Dorsolateral prefrontal cortex (tissue), 122 donors: ENCODE measurements at places on chromosomes 2 and 18.

- DNase-seq: no peak
Observed at GRCh38 chr2:186588940-186589611, 780 bp upstream of the ITGAV start.

DNA sequence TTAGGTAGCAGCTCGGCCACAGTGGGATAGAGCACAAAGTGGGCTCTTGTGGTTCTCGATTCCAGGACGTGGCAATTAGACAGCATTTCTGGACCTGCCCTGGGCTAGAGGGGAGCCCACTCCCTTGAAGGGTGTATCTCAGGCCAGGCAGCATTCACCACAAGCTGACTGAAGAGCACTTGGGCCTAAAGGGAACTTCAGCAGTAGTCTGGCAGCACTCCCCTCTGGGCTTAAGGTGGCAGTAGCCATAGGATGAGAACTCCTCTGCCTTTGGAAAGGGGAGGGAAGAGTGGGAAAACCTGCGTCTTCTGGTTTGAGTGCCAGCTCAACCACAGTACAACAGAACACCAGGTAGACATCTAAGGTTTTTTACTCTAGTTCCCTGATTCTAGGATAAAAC is 28.1 kb upstream of the EML6 start:
- no peak for DNase-seq

GRCh38 chr2:231613331-231613662 is 20.6 kb downstream of the TEX44 start:
- no peak for DNase-seq

DNA sequence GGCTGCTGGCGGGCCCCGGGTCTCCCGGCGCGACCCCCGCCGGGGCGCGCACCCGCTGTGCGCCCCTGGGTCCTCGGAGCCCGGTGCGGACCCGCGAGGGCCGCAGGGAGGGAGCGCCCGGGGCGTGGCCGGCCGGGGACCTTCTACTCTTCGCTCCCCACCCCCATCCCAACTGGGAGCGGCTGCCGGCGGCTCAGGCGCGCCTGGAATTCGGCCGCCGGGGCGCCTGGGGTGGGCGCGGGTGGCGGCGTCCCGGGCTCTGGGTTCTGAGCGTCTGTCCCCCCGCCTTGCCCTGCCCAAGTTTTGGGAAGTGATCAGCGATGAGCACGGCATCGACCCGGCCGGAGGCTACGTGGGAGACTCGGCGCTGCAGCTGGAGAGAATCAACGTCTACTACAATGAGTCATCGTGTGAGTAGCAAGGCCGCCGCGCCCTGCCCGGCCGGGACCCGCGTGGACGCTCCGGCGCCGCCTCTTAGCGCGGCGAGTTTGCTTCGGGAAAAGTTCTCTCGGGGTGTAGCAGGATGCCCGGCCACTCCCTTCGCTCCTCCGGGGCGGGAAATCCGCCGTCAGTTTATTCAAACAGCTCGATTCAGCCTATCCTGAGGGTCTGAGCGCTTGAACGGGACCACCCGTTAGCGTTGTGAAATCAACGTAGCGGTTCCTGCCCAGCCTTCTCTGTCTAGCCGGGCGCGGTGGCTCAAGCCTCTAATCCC is 502 bp downstream of the TUBB6 start:
- no peak for DNase-seq
